Effector memory CD8-positive, alpha-beta T cell (primary cell): ENCODE measurements at places on chromosomes 7 and 10.

DNA sequence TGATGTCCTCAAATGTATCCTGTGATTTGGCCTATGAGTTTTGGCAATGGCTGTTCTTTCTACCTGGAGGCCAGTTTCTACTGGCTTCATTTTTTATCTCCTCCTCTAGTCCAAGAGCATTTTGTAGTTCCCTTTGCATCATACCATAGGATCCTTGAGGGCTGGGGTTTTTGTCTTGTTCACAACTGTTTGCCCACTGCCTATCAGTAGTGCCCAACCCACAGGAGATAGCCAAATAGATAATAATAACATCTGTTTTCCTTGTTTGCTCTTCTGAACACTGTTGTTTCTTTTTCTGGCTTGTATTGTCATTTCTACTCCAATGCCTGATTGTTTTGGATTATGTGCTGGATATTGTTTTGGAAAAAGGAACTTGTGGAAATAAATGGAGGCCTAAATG, 3.4 kb downstream of the CDK1 start:
- DNase-seq, result no peak

DNA sequence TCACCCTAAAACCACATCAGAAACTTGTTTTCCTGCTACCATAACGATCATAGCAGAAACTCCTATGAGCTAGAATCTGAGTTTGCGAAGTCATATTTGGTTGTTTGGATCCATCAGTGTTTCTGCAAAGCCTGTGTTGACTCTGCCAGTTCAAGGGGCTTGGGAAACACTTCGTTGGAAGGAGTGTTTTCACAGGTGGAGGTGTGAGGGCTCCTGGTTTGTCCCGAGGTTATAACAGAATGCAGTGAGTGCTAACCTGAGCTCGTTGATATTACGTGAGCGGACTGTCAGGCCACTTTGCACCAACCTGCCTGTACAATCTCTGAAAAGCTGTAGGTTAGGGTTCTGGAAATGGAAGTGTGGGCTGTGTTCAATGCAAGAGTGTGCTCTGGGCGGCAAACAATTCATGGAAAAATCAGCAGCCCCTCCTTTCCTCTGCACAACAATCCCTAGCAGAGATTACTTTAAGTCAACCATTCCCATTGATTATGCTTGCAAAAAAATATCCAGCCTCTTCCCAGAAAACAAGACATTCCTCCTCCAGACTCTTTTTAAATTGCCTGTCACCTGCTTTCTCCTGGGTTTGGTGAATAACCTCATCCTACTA, 622.0 kb downstream of the TYW1 start:
- no peak for DNase-seq

DNA sequence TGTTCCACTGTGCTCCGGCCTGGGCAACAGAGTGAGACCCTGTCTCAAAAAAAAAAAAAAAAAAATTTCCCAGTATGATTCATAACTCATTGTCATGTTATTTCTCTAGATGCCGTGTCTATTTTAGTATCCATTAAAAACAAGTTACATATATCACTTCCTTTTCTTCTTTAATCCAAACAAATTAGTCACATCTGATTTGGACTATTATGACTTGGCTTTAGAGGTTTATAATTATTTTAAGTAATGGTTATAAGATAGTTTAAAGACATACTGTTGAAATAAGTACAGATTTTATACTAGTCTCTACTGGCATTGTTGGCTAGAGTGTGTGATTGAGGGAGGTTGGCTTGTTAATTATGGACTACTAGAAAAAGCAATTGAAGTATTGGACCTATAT, 53.3 kb downstream of the ZMYND11 start:
- DNase-seq, result no peak

DNA sequence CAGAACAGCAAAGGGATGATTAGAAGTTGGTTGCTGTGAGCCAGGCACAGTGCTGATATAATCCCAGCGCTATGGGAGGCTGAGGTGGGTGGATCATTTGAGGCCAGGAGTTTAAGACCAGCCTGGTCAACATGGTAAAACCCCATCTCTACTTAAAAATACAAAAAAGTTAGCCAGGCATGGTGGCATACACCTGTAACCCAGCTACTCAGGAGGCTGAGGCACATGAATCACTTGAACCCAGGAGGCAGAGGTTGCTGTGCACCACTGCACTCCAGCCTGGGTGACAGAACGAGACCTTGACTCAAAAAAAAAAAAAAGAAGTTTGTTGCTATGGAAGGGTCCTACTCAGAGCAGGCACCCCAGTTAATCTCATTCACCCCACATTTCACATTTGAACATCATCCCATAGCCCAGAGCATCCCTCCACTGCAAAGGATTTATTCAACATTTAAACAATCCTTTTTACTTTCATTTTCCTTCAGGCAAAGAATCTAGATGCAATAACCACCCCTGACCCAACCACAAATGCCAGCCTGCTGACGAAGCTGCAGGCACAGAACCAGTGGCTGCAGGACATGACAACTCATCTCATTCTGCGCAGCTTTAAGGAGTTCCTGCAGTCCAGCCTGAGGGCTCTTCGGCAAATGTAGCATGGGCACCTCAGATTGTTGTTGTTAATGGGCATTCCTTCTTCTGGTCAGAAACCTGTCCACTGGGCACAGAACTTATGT, 4.1 kb downstream of the IL6 start:
- no peak for DNase-seq

DNA sequence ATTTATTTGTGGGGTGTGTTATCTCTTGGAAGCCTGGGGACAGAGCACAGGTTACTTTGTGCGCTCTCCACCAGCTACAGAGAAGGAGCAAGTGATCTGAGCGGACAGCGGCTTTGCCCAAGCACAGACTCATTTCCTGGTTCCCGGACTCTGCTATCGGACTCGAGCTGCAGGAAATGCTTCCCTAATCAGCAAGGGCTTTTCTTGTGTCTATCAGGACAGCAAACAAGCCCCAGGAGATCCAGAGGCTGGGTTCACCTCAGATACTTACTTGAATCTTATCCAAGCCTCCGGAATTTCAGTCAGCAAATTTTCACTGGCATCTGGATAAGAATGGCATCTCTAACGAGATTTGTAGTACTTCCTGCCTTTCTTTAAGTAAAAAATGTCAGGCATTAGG, 27.8 kb downstream of the MRC1 start:
- DNase-seq, result no peak

- no peak for DNase-seq
Measured at GRCh38 chr7:51126324-51126723, 190.3 kb downstream of the COBL start.

DNA sequence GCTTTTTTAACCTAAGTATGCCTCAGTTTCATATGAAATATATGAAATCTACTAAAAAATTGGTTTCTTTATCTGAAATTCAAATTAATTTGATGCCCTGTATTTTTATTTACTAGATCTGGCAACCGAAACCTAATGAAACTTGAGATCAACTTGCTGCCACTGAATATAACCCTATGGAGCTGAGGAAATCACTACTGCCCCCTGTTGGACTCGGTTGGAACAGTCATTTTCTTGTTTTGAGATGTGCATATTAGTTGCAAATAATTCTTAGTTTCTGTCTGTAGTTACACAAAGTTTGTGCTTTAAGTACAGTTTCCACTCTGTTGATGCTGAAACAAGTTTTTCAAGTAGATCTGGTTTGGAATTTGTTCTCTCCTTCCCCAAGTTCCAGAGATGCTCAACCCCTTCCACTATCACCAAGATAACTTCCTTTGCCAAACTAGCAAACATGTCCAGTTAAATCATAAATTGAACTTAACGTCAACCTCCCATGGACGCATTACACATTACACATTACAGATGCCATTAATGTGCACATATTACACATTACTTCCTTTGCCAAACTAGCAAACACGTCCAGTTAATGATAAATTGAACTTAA, 22.2 kb upstream of the EXOC4 start:
- DNase-seq, result peak; percentile 30

DNA sequence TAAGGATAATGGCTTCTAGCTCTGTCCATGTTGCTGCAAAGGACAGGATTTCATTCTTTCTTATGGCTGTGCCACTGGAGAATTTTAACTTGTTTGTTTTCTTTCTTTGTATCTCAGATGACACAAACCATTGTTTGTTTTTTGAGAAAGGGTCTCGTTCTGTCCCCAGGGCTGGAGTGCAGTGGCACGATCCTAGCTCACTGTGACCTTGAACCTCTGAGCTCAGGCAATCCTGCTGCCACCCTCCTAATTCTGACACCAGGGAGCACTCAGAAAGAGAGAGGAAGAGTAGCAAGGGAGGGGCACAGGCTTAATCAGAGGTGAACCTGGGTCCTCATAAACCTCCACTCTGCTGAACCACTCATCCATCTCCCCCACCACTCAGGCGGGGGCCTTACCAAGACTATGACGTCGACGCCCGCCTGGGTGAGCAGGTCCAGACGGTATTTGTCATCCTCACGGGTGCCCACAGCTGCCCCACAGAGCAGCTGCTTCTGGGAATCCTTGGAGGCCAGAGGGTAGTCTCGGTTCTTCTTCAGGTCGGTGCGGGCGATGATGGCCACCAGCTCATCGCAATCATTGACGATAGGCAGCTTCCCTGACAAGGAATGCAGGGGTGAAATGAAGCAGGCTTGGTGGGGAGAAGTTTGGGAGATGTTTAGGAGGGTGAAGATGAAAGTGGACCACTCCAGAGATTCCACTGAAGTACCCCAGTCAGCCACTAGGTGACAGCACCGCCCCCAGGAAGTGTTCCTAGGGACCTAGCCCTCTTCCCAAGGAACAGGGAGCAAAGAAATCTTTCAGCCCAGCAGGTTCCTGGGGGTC, 11.6 kb downstream of the IMPDH1 start:
- DNase-seq, result peak; percentile 43

- no peak for DNase-seq
Measured at GRCh38 chr7:38299275-38299931, 26.0 kb upstream of the TARP start.

GRCh38 chr10:91772461-91772860, 25.8 kb upstream of the TNKS2 start:
- DNase-seq, result no peak

GRCh38 chr7:2661602-2662272, 26.3 kb upstream of the AMZ1 start:
- no peak for DNase-seq

DNA sequence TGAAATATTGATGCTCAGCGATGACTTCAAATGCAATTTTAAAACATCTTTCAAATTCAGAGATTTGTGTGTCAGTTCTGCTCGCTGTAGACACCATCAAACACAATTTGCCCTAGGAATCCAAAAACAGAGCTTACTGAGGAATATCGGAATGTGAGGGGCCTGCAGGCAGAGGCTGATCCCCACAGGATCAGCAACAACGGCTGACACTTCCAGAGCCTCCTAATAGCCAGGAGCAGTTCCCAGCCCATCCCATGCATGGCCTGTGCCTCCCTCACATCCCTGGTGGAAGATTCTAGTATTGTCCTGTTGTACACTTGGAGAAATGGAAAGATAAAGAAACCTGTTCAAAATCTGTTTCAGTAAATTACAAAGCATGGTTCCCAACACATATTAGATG, 129.7 kb upstream of the VWC2 start:
- no peak for DNase-seq

- no peak for DNase-seq
Measured at GRCh38 chr10:102670871-102671434, 26.7 kb downstream of the TRIM8 start.

GRCh38 chr10:117222976-117223692, 17.8 kb upstream of the SLC18A2 start:
- no peak for DNase-seq

DNA sequence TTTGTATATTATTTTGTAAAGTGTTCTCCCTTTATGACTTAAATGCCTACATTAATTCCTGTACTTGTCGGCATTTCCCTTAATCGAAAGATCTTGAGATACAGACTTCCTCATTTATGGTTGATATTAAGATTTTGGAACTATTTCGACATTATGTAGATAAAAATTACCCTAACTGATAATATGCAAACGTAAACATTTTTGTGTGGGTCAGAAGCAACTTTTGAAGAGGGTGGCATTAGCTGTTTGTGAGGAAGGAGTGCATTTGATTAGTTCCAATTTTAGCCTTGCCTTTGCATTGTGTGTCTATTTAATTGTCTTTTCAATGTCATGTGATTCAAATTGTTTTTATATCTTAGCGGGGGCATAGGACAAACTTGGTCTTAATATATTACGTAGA, 114.7 kb downstream of the BICC1 start:
- DNase-seq, result no peak

DNA sequence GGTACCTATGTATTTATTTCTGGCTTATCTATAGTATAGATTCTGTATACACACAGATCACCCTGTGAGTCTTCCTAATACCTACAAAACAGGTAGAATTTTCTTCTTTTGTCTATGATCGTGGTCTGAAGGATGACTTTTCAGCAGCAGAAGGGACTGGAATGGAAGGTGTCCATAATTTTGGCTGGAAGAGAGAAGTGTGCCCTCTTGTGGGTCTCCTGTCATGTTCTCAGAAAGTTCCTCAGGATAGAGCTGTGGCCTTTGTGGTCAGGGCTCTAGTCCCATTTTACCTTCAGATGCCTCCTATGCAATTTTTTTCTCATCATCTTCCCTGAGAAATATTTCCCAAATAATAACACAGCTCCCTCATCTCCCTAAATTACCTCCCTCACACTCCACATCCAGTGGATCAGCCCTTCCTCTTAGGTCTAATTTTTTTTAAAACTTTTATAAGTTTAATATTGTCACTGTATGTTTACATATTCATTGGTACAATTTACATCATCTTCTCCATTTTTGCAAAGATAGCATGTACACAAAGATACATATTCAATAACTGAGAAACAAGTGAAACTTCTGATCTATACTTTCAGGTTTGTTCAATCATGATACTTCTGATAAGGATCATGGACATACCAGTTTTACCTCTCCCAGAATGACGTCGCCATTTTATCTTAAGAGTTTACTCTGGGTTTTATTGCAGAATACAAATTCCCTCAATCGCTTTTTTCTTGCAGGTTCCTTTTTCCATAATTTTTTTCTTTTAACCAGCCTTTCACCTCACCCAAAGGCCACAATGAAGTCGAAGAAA, 112.7 kb downstream of the REEP3 start:
- DNase-seq, result no peak
